Trophoblast cell (in vitro differentiated cells and primary cell): ENCODE measurements at places on chromosomes 4 and X.

GRCh38 chr4:152534541-152535359, 1.1 kb downstream of the FBXW7 start:
- peak; percentile 31 for DNase-seq

- peak; percentile 28 for DNase-seq
Observed at GRCh38 chr4:113476800-113477199, 284.7 kb downstream of the CAMK2D start.

- DNase-seq: peak; percentile 64
Observed at GRCh38 chr4:185803022-185803421, 9.0 kb downstream of the SORBS2 start.

- DNase-seq: peak; percentile 43
Observed at GRCh38 chr4:3136454-3136853, 62.0 kb downstream of the HTT start.

GRCh38 chr4:185286571-185286970, 77.2 kb downstream of the SNX25 start:
- no peak for DNase-seq

DNA sequence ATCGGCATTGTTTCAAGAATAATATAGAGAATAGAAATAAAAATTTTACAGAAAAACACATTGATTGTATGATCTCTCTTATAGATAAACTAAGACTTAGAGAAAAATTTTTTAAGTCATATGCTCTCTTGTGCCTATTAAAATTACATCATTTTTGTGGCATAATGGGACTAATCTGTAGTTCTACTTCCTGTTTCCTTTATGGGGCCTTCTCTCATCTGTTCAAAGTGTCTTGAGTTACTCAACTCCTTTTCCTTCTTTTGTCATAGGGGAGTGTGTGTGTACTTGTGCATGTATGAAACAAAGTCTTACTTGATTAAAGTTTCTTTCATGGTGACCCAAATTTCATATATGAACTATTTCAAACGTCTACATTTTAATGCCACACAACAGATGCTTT, 1448.9 kb upstream of the TENM3 start:
- no peak for DNase-seq

- peak; percentile 83 for DNase-seq
Observed at GRCh38 chrX:153564047-153564606, 34.8 kb downstream of the CCNQ start.

GRCh38 chr4:8859550-8860095, 12.0 kb downstream of the HMX1 start:
- DNase-seq: no peak

GRCh38 chrX:129983575-129984110, 1.2 kb downstream of the BCORL1 start:
- no peak for DNase-seq

DNA sequence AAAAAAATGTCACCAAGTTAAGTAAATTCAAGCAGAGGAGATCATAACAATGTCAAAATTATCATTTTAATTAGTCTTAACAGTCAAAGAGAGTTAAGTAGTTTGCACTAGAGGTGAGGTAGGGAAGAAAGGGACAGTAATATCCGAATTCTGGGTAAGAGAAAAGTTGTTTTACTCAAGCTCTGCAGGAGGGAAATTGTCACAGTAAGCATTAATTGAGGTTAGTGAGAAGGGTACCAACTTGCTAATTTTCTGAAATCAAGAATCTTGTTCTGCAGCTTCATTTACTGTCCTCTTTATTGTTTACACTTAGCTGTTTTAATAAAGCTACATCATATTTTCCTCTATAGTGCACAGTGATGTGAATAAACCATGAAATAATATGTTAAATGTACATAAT, 11.0 kb downstream of the DGKK start:
- DNase-seq: no peak

GRCh38 chr4:81786063-81786763, 314.5 kb upstream of the RASGEF1B start:
- DNase-seq: no peak

- DNase-seq: no peak
Observed at GRCh38 chrX:13471269-13471668, 98.1 kb upstream of the EGFL6 start.

- no peak for DNase-seq
Observed at GRCh38 chr4:17117746-17118145, 219.3 kb upstream of the LDB2 start.

DNA sequence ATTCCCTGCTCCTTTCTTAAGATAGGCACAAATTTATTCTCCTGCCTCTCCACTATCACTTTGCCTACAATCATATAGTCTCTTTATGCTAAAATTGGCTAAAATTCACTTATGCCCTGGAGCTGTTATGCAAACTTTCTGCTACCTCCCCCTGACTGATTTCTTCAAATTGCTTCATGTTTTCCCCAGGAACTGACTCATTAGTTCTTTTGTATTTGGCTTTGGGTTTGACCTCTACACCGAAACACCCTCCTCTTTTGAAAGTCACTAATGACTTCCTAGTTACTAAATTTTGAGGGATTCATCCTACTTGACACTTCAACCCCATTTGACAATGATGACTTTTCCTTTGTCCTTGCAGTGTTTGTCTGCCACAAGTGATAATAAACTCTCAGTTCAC, 222.6 kb downstream of the NDST4 start:
- no peak for DNase-seq

DNA sequence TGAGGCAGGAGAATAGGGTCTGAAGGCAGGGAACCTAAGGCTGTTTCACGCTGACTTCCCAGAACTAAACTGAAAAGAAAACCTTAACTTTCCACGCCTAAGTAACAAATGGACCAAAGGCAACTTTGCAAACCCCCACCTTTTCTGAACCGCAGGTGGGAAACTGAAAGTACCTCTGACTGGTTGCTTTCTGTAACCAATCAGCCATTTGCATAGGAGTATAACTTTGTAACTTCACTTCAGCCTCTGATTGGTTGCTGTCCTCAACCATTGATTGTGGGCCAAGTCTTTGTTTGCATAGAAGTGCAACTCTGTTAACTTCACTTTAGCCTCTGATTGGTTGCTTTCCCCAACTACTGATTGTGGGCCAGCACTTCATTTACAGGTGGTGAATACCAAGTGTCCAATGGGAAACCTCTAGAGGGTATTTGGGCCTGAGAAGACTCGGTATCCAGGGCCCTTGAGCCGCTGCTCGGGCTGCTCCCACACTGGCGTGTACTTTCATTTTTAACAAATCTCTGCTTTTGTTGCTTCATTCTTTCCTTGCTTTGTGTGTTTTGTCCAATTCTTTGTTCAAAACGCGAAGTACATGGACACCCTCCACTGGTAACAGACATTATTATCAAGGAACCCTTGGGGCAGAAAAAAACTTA, 121.6 kb upstream of the CBR4 start:
- no peak for DNase-seq

DNA sequence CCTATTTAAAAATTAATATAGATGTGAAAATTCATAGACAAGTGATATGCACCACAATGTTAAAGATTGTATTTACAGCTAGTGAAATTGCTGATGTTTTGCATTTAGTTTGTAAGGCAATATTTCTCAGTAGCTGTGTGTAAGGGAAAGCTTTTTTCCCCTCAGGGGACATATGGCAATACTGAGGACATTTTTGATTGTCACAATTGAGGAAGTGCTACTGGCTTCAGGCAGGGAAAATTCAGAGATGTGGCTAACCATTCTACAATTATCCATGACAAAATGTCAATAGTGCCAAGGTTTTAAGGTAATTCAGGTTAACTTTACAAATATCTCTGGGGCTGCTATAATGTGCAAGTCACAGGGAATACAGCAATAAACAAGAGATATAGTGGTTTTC, 66.1 kb upstream of the IL15 start:
- peak; percentile 9 for DNase-seq

- no peak for DNase-seq
Observed at GRCh38 chr4:63728480-63729177, 680.6 kb downstream of the TECRL start.

GRCh38 chrX:9023293-9023692, 10.6 kb downstream of the FAM9B start:
- no peak for DNase-seq

- peak; percentile 46 for DNase-seq
Observed at GRCh38 chr4:1026115-1026514, 14.7 kb downstream of the FGFRL1 start.

- no peak for DNase-seq
Observed at GRCh38 chr4:106565727-106566126, 197.1 kb upstream of the GIMD1 start.

DNA sequence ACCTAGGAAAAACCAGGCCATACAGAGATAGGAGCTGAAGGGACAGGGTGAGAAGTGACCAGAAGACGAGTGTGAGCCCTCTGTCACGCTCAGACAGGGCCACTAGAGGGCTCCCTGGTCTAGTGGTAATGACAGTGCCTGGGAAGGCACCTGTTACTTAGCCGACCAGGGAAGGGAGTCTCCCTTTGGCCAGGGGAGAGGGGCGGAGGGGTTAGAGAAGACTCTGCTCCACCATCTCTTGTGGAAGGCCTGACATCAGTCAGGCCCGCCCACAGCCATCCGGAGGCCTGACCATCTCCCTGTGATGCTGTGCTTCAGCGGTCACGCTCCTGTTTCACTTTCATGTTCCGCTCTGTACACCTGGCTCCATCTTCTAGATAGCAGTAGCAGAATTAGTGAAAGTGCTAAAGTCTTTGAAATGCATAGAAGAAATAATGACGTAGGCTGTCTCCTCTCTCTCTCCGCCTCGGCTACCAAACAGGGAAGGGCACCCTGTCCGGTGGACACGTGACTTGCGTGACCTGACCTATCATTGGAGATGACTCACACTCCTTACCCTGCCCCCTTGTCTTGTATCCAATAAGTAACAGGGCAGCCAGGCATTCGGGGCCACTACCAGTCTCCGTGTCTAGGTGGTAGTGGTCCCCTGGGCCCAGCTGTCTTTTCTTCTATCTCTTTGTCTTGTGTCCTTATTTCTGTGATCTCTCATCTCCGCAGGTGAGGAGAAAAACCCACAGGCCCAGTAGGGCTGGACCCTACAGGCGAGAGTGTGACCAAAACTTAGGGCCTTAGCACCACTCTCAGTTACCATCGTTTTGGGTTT, 26.7 kb downstream of the HTT-AS start:
- DNase-seq: peak; percentile 90

DNA sequence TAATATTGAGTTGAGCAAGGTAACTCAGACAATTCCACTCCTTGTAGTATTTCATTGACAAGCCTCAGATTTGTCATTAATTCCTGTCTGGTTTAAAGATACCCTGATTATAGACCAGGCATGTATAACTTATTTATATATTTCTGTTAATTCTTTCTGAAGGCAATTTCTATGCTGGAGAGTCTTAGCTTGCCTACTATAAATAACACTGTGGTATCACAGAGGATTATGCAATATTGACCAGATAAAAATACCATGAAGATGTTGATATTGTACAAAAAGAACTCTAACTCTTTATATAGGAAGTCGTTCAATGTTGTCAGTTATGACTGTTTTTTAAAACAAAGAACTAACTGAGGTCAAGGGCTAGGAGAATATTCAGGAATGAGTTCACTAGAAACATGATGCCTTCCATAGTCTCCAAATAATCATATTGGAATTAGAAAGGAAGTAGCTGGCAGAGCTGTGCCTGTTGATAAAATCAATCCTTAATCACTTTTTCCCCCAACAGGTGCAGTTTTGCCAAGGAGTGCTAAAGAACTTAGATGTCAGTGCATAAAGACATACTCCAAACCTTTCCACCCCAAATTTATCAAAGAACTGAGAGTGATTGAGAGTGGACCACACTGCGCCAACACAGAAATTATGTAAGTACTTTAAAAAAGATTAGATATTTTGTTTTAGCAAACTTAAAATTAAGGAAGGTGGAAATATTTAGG, 821 bp downstream of the CXCL8 start:
- DNase-seq: no peak

DNA sequence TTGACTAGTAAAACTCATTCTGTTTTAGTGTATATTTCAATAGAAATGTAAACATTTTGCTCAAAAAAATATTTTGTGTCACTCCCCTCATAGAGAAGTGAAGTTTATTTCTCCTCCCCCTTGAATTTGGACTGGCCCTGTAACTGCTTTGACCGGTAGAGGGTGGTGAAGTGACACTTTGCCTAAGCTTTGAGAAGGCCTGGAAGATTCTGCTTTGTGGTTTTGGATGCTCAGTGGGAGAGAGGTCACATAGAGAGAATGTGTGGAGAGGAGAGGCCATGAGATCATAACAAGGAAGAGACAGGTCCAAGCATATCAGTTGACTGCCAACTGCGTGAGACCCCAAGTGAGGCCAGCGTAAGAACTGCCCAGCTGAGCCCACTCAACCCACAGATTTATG, 19.1 kb upstream of the ARX start:
- peak; percentile 58 for DNase-seq

DNA sequence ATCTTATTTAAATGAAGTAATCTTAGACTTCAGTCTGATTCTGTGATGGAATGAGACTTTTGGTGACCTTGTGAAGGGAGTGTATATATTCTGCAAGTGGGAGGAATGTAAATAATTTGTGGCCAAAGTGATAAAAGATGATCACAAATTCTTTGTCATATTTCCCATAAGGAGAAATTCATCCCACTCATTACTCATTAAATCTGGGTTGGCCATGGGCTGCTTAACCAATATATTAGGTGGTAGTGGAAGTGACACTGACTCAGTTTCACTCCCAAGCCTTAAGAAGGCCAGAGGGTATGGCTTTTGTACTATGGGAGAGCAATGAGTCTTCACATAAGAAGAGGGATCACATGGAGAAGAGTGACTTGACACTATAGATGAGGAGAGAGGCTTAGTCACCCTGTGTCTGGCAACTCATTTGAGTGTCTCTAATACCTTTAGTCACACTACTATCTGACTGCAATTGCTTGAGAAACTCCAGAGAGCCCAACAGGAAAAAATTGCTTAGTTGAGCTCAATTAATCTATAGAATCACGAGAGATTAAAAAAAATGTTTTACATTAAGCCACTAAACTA, 408.2 kb upstream of the PITX2 start:
- DNase-seq: no peak

DNA sequence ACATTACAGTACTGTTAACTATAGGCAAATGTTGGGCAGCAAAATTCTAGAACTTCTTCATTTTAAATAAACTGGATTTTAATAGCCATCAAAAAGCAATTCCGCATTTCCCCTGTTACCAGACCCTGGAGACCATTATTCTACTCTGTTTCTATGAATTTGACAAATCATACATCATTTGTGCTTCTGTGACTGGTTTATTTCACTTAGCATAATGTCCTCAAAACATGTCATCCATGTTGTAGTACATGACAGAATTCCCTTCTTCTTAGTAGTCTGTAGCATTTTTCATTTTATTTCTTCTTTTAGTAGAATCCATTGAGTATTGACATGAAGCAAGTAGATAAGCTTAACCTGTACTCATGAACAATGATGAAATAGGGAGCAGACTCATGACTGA, 59.4 kb upstream of the PPP4R3C start:
- no peak for DNase-seq

DNA sequence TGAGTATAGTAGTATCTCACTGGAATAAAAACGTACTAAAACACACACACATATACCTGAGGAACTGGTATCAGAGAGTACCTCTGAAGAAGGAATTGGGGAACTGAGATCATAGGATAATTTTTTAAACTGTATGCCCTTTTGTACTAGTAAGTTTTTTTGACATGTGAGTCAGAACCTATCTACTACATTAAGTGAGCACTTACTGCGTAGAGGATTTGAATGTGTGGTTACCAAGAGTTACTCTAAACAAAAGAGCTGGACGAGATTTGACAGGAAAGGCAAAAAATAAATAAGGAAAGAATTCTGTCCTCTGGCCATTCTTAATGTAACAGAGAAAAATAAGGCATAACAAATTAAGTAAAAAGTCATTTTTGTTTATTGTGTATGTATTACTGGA, 546.5 kb upstream of the FAT1 start:
- no peak for DNase-seq

- no peak for DNase-seq
Observed at GRCh38 chr4:119498527-119498926, 130.1 kb downstream of the PDE5A start.
